ENCODE measurements at places on chromosomes 12 and 14.

DNA sequence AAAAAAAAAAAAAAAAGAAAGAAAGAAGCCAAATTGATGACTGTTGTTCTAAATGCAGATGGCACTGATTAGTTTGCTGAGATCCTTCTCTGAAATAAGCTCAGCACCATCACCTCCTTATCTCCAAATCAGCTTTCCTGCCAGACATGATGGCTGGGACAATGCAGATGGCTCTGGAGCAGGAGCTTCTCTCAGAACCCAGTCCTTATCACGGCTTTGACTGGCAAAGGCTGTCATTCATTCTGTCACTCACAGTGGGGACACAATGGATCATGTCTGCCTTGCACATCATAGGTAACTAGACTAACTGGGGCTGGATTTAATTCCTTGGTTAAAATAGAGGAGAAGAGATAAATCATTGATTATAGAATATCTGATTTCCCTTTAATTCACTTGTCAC lies 146.3 kb downstream of the PDZRN4 start:
- no peak for DNase-seq

DNA sequence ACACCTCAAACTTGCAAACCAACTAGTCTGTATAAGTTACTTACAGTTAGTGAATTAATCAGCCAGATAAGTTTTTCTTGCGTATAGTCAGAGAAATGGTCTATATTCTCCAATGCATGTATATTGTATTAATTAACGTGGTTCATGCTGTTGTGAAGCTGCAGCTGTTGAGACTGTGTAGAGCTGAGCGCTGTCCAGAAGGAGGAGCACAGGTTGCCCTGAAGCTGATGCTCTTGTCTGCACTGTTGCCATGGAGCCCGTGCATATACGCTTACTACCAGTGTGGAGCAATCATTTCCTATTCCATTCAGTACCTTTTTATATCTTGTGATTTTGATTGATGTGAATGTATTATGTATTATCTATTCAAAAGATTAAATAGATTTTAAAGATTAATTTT lies 74.3 kb upstream of the ARID2 start:
- no peak for DNase-seq

GRCh38 chr14:42391146-42391834 lies 784.6 kb downstream of the LRFN5 start:
- DNase-seq = no peak

- DNase-seq = peak; percentile 75
Observed at GRCh38 chr12:24719293-24719721, 229.6 kb downstream of the BCAT1 start.

DNA sequence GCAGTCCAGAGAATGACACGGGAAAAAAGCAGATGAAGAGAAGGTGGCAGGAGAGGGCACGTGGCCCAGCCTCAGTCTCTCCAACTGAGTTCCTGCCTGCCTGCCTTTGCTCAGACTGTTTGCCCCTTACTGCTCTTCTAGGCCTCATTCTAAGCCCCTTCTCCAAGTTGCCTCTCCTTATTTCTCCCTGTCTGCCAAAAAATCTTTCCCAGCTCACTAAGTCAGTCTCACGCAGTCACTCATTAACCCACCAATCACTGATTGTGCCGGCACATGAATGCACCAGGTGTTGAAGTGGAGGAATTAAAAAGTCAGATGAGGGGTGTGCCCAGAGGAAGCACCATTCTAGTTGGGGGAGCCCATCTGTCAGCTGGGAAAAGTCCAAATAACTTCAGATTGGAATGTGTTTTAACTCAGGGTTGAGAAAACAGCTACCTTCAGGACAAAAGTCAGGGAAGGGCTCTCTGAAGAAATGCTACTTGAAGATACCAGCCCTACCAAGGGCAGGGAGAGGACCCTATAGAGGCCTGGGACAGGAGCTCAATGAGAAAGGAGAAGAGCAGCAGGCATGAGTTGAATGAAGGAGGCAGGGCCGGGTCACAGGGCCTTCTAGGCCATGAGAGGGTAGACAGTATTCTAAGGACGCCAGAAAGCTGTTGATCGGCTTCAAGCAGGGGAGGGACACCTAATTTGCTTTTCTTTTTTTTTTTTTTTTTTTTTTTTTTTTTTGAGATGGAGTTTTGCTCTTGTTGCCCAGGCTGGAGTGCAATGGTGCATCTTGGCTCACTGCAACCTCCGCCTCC lies 40.9 kb downstream of the DAD1 start:
- DNase-seq = no peak

- no peak for DNase-seq
Observed at GRCh38 chr14:104358528-104359300, 220.3 kb downstream of the KIF26A start.

DNA sequence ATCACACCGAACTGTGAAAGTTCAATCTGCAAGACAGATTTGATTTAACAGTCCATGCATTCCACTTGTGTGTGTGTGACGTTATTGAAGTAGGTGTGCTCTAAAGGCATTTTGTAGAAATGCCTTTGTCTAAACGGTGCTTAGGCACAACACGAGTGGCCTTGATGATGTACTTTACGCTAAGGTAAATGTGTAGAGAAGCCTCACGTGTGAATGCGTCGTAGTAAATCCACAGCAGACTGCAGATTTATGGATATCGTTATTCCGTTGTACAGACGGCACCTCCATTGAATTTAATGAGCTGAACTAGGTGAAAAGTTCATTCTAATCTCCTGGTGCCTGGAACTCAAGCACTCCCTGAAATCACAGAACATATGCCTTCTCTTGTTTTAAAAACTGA lies 202.8 kb upstream of the STXBP6 start:
- no peak for DNase-seq

DNA sequence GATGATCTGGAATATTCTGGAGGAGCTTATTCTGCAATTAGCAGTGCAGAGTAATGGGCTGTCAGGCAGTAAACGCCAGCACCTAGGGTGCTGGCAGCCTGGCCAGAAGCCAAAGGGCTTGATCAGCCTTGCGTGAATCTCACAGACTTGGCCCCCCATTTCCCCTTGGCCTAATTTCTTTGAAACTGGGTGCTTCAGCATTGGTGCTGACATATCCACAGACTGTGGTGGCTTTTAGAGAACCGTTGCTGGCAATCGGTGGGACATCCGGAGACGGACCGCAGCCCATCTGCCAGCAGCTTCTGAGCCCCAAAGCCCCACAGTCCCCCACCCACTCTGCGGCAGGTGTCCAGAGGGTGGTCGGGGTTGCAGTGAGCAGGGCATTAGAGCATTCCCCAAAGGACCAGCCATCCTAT lies 157.1 kb downstream of the CALM1 start:
- no peak for DNase-seq

GRCh38 chr12:92503971-92504593 lies 198.7 kb upstream of the PLEKHG7 start:
- no peak for DNase-seq

GRCh38 chr12:82412246-82412645 lies 53.9 kb downstream of the METTL25 start:
- DNase-seq = no peak

DNA sequence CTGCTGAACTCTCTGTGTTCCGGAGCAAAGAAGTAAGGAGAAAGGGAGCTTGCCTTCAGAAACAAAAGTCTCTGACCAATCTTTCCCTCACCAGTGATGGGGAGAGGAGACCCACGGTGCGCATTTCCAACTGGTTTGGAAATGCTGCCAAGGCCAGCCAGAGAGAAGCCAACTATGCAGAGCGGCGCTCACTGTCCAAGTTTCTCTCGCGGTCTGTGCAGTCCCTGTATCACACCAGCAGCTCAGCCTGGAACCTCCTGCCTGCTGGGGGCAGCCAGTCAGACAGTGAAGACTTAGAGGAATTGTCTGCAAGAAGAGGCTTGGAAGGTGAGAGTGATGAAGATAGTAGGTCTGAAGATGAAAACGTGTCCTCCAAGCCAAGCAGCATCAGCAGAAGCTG lies 206.2 kb downstream of the NAV3 start:
- no peak for DNase-seq

DNA sequence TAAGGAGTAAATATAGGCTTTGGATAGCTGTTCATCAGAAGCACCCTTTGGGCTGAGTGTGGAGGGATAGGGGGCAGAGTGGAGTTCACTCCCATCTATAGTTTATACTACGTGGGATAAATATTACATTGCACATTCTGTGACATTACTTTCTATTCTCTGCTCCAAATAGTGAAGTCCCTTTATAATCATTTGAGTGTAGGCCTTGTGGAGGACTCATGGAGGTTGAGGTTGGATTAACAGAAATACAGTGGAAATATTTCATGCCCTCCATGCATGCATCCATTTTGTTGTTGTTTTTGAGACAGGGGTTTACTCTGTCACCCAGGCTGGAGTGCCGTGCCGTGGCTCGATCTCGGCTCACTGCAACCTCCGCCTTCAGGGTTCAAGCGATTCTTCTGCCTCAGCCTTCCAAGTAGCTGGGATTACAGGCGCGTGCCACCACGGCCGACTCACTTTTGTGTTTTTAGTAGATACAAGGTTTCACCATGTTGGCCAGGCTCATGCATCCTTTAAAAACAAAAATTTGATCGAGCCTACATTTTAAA lies 1.4 kb downstream of the CHPT1 start:
- DNase-seq = peak; percentile 9

GRCh38 chr12:29902043-29902442 lies 118.3 kb upstream of the TMTC1 start:
- no peak for DNase-seq

DNA sequence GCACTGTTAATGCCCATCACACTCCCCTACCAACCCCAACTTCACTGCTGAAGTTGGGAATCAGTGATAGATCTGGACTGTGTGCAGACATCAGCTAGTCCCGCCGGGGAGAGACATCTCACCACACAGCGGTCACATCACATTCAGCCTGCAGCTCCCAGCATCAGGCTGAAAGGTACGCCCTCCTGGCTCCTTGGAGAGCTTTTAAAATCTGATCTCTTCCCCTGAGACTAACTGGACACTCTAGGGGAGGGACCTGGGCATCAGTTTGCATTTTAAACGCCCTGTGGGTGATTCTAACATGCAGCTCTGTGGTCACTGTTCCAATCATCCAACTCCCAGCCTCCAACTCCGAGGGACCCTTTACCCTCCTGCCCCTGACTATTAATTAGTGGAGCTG lies 58.4 kb downstream of the CCDC85C start:
- DNase-seq = no peak

- no peak for DNase-seq
Observed at GRCh38 chr12:131003716-131004045, 50.0 kb downstream of the ADGRD1 start.

GRCh38 chr14:94545131-94545841 lies 16.0 kb upstream of the SERPINA4 start:
- no peak for DNase-seq

GRCh38 chr14:94844593-94845152 lies 74.8 kb upstream of the GSC start:
- DNase-seq = no peak

DNA sequence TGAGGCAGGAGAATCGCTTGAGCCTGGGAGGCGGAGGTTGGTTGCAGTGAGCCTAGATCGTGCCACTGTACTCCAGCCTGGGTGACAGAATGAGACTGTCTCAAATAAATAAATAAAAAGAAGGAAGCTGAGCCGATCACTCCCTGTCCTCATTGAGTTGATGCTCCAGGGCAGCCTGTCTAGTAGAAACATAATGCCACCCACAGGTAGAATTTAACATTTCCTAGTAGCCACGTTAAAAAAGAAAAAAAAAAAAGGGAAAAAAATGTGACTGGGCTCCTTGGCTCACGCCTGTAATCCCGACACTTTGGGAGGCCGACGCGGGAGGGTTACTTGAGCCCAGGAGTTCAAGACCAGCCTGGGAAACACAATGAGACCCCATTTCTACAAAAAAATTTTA lies 135.7 kb downstream of the SCARB1 start:
- DNase-seq = no peak

- DNase-seq = no peak
Observed at GRCh38 chr12:81377771-81378170, 299.9 kb downstream of the ACSS3 start.

GRCh38 chr12:101694986-101695385 lies 2.5 kb upstream of the CHPT1 start:
- no peak for DNase-seq

DNA sequence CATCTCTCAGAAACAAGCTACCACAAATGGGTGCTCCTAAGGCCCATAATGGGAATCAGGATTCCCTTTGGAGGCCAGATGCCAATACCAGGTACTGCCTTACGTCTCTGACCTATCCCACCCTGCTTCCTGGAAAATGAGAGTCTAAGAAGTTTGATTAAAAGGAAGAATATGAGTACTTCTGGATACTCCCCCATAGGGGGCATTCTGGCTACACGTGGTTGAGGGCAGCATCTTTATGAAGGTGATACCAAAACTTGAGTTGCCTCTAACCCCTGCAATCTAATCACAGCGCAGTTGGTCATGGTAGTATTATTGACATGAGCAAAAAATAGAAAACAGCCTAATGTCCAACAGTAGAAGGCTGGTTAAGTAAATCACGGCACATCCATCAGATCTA lies 184.2 kb upstream of the LHX5 start:
- DNase-seq = no peak

- peak; percentile 96 for DNase-seq
Observed at GRCh38 chr12:51009056-51009440, 17.1 kb downstream of the SLC11A2 start.

DNA sequence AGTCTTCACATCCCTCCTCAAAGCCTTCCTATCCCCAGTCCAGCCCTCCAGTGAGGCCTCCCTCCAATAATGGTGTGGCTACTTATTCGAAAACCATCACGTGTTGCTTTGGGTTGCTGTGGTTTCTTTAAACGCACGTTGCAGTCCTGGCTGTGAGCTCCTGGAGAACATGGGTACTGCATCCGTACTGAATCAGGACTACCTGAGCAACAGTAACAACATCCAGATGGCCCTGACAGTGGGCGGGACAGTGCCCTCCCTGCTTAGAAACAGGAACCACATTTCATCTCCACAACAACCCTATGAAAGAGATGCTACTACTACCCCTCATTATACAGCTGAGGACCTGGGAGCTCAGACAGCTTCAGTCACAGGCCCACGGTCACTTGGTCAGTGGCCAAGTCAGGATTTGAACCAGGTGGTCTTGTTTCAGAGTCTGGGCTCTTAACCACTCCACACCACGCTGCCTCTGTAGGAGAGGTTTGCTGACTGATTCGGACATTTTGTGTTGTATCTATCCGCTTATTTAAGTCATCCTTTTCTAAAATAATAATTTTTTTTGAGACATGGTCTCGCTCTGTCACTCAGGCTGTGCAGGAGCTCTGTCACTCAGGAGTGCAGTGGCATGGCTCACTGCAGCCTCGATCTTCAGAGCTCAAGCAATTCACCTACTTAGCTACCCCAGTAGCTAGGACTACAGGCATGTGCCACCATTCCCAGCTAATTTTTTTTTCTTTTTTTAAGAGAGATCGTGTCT lies 104.8 kb downstream of the DPF3 start:
- DNase-seq = no peak

DNA sequence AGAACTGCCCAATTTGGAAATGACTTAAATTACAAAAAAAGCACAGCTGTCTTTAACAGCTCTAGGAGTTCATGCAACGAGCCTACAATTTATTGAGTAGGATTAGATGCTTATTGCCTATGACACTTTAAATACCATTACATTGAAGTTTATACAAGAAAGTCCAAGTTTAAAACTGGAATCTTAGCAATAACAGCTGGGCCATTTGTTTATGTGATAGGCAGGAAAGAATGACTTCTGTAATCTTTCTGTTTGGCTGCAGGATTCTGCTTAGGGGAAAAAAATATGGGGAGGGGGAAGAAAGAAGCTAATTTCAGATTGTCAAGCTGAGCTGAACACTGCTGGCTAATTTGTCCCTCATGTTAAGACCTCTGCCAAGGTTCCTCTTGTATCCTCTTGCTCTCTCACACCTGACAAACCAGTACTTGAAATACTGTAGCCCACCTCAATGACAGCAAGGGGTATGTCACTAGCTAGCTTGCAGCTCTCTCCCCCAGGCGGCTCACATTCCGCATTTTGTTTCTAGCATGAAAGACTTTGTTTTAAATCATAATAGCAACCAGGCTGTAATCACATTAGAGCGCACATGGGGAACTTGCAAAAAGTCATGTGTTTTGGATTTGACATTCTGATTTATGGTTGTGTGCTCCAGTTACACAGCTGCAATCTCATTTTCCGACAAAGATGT lies 384.8 kb downstream of the BMP4 start:
- DNase-seq = no peak
